ENCODE measurements at places on chromosomes 1 and 21. TPM values are rescaled to one million over a fixed set of nuclear protein-coding genes. Genes with fewer than 3 reads are reported as not detected.

FCMR gene
- not detected for total RNA-seq

AIRE gene
- total RNA-seq: not detected

DMBX1 gene
- total RNA-seq: not detected

CD52 gene
- total RNA-seq: not detected

FAM177B gene
- not detected for total RNA-seq

SYT14 gene
- 0.35 TPM for total RNA-seq

PIAS3 gene
- total RNA-seq: 23.6 TPM

CYP4X1 gene
- total RNA-seq: 2.9 TPM

PAPPA2 gene
- total RNA-seq: 7.9 TPM

RAB7B gene
- total RNA-seq: 11.0 TPM

NBPF9 gene
- total RNA-seq: 11.3 TPM

PTPN22 gene
- total RNA-seq: not detected

OR6Y1 gene
- not detected for total RNA-seq

CFH gene
- 312 TPM for total RNA-seq

OR10Z1 gene
- total RNA-seq: not detected

LYPD8 gene
- not detected for total RNA-seq

HES3 gene
- not detected for total RNA-seq

GTF2B gene
- 30.9 TPM for total RNA-seq

TMEM79 gene
- 1.5 TPM for total RNA-seq

PRCC gene
- total RNA-seq: 42.1 TPM

TRIM62 gene
- 5.0 TPM for total RNA-seq

KLF17 gene
- not detected for total RNA-seq

HSPA6 gene
- total RNA-seq: 0.35 TPM

RNF19B gene
- total RNA-seq: 8.9 TPM

C1QTNF12 gene
- total RNA-seq: 3.9 TPM

NBPF4 gene
- not detected for total RNA-seq

ARHGAP29 gene
- total RNA-seq: 54.5 TPM

DIP2A gene
- 15.3 TPM for total RNA-seq

C4BPA gene
- total RNA-seq: not detected

REN gene
- not detected for total RNA-seq

ERG gene
- total RNA-seq: 0.23 TPM

STIL gene
- total RNA-seq: 1.6 TPM

SLC45A3 gene
- 3.4 TPM for total RNA-seq

NTMT2 gene
- not detected for total RNA-seq

L1TD1 gene
- total RNA-seq: 0.43 TPM

EDARADD gene
- total RNA-seq: not detected

HUNK gene
- 0.47 TPM for total RNA-seq

RPE65 gene
- not detected for total RNA-seq

DCDC2B gene
- not detected for total RNA-seq

RAP1GAP gene
- total RNA-seq: 0.82 TPM

RGSL1 gene
- not detected for total RNA-seq

TAS1R1 gene
- total RNA-seq: 0.17 TPM

NPPB gene
- total RNA-seq: not detected

GNB1 gene
- total RNA-seq: 83.6 TPM

MCOLN2 gene
- 0.94 TPM for total RNA-seq

KCND3 gene
- total RNA-seq: 0.85 TPM

RGS4 gene
- 12.3 TPM for total RNA-seq

MATN1 gene
- total RNA-seq: under 0.01 TPM

CD1E gene
- not detected for total RNA-seq

OR2W3 gene
- 0.12 TPM for total RNA-seq

CRYAA gene
- not detected for total RNA-seq

TBX15 gene
- total RNA-seq: 3.3 TPM

RABIF gene
- total RNA-seq: 7.8 TPM

SZT2 gene
- total RNA-seq: 13.6 TPM

TBX19 gene
- 0.12 TPM for total RNA-seq

ITLN2 gene
- not detected for total RNA-seq

ZBTB37 gene
- total RNA-seq: 4.5 TPM

FAM151A gene
- not detected for total RNA-seq

CLCA1 gene
- not detected for total RNA-seq

Measured in pericardium fibroblast (primary cell).